ENCODE measurements at places on chromosomes 6 and 20.
A peak's percentile ranks its signal among the peaks of the same experiment; 100 is the strongest.

DNA sequence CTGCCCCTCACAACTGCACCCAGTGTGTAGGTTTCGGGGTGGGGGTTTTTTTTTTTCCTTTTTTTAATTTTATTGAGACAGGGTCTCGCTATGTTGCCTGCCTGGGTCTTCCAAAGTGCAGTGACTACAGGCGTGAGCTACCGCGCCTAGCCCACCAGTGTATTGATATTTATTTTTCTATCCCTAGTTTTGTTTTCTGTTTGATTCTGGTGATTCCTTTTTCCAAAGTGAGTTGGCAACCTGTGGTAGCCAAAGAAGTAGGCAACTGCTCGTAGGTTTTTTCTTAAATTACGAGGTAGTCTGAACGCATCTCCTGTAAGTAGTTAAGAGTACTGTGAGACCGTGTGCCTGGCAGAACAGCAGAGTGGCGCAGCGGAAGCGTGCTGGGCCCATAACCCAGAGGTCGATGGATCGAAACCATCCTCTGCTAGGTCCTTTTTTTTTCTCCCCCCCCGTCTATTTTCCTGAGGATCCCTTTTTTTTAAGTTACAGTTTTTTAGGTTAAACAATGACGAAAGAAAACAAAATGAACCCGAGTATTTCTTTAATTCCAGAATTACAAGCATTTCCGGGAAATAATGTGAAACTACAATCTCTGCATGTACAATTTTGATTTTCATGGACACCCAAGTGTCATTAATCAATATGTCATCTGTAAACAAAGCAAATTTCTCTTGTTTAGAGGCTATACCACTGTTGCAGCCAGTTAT is 78.7 kb upstream of the BTN3A2 start:
- DNase-seq: peak; percentile 69

DNA sequence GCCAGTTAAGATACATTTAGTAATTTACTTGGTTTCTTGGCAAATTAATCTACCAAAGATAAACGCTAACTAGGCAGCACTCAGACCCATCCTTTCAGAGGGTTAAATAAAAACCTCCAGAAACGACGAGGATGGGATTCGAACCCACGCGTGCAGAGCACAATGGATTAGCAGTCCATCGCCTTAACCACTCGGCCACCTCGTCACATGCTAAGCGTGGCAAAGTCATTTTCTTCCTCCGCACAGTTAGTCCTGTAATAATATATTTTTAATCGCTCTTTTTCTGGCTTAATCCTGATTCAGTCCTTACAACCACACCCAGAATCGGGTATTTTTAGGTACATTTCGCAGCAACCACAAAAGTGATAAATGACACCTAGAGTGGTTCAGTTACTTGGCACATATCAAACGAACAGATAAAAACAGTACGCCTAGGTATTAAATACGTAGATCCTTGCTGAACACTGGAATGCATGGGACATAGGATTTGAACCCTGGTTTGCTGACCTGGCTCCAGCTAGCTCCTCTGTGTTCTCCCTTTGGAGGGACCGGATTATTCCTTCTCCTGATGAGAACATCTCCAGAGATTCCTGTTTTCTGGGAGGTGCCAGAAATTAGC is 71.6 kb downstream of the GPX5 start:
- peak; percentile 70 for DNase-seq

- no peak for DNase-seq
These were observed 31.1 kb upstream of the PIM1 start for GRCh38 chr6:37138856-37139229.

- no peak for DNase-seq
These were observed at the start of gene CCN2 for GRCh38 chr6:131950767-131951575. TSS of gene CCN2 (minus strand) at chr6:131951372. CDS start at chr6:131951172, 200 bp downstream.

DNA sequence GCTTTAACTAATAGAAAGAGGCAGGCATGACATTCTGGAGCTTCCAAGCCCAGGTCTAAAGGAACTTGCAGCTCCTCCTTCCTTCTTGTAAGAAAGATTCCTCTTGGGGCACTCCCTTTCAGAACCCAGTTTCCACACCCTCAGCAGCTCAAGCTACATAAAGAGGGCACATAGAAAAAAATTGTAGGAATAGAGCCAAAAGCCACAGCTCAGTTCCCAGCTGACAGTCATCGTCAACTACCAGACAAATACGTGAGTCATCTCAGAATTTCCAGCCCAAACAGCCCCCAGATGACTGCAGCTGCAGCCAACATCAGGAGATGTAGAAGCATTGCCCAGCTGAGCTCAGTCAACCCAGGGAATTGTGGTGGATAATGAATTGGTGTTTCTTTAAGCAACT is 349.8 kb upstream of the ARID1B start:
- no peak for DNase-seq

DNA sequence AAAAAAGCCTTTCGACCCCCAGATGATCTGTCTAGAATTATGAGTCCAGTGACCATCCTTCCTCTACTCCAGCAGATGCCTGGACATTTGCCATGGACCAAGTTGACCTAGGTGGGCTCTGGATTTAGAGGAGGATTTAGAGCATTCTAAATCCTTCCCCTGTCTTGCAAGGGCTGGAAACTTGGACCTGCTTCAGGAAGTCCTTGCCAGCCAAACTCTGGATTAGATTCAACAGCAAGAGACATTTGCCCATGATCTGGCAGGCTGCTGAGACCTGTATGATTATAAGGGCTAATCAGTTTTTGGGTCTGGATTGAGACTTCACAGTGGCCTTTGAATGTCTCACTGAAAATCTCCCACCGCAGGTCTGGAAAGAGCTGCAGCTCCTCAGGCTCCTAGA is 13.1 kb upstream of the HDGFL1 start:
- DNase-seq: no peak

GRCh38 chr20:50427719-50428083 is 82.5 kb upstream of the PTPN1 start:
- DNase-seq: no peak

DNA sequence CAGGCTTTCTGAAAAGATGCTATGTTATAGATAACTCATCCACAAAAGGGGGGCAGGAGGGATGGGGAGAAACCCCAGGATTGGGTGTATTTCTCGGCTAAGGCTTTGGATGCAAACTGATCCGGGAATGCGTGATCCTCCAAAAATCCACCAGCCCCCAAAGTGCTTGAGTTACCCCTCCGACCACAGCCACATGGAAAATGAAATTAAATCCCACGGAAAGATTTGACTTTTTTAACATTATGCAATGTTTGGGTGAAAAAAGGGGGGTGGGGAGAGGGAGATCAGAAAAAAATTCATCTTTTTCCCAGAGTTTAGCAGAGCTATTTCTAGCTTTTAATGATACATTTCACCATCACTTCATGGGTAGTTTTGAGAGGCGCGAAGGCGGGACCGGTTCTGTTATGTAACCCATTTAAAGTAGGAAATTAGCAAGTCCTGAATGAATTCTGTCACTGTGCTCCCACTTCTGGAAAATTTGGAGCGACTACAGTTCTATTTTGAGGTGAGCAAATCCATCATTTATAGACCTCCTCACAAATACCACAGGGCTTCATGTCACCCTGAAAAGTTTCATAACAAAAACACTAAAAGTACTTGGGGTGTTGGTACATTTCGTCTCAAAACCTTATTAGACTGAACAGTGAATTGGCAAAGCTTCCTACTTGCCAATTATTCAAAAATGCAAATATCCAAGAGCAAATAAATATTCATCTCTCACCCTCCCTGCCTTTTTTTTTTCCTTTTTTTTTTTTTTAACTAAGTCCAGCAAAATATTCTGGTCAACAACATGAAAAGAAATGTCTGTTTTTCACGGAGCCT is 51.9 kb upstream of the NFATC2 start:
- no peak for DNase-seq

DNA sequence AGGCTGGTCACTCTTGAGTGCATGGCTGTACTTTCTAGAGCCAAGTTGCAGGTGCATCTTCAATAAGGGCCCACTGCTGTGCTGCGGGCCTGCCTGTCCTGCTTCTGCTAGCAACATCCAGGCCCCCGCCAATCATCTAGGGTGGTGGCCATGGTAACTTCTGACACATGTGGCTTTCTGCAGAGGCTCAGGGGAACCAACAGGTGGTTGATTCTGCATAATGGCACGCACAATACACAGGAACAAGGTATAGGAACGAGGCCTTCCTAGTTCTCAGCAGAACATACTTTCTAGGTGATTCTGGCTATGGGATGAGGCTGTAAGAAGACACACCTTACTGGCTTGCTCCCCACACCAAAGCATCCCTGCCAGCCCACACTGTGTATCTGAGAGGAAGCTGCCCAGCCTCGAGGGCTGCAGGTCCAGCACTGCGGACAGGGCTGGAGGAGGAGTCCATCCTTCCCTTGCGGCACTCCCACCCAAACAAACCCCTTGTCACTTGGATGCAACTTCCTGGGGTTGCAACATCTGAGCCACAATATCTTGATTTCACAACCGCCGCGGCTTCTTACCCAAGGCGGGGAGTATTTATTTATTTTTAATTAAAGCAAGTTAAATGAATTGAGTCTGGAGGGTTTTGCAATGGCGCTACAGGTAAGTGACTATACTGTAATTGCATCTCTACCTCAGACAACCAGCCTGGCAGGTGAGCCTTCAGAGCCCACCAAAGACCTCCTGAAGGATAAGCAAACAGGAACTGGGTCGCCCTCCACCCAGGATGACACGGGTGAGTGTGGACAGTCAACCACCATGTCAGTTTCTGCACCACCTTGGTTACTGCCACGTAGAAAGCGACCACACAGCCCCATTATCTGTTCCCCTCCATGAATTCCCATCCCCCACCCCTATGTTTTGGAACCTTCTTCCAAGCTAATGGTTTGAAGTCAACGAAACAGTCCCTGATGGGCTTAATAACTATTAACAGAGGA is 49.6 kb downstream of the SULF2 start:
- no peak for DNase-seq

DNA sequence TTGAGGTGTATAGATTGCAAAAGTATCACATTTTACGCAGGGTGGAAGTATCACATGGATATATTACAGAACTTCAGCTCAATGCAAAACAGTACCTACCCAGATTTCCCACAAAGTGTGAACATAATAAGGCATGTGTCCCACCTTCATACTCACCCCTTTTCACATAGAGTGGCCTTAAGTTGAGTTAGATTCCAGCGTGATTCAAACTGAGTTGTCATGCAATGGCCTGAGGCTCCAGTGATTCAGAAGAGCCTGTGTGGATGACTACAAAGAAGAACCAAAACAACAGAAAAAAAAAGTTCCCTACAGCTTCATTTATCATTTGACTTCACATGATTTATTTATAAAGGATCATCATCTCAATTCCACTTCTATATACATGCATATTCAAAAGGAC is 309.7 kb downstream of the SLC35F1 start:
- no peak for DNase-seq

GRCh38 chr20:63022501-63022900 is 15.7 kb upstream of the BHLHE23 start:
- no peak for DNase-seq

DNA sequence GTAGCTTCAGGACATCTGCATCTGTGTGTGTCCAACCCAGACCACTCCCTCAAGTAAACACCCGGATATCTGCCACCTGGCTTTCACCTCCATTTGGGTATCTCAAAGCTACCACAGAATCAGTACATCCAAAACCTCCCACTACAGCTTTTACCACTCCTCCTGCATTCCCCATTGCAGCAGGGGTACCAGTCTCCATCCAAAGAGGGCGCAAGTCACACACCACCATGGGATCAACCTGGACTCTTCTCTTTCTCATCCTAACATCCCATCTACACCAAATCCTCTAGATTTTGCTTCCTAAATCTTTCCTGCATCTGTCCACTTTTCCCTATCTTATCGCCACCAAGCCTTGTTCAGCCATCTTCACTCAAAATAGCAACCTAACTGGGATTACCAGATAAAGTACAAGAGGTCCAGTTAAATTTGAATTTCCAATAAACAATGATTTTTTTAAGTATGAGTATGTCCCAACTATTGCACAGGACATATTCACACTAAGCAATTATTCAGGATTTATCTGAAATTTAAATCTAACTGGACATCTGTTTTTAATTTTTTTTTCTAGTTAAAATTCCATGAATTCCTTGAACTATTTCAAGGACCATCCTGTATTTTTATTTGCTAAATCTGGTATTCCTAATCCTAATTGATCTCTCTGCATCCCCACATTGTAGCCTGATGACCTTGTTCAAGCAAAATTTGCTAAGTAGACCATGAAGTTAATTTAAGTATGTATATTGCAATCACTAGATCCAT is 164.3 kb upstream of the MLN start:
- DNase-seq: no peak

GRCh38 chr6:1111361-1111760 is 200.5 kb upstream of the FOXQ1 start:
- DNase-seq: no peak

DNA sequence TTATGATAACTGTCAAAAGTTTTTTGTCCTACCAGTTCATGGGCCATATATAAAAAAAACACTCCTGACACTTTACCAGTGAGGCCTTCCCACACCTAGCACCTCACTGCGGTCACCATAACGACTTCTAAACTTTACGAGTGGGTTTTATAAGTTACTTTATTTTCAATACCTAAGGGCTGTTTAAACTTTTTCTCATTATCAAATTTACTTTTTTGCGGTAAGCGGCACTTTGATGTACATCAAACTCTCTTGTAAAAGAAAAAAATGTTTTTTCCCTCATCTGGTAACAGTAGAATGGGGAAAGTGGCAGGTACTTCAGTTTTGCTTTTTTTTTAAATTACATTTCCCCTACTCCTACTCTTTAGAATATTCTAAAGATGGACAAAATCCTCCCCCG is 36.2 kb downstream of the FYN start:
- DNase-seq: no peak
